Uterine smooth muscle cell (primary cell): ENCODE measurements at places on chromosomes 11 and 22. TPM values are rescaled to one million over a fixed set of nuclear protein-coding genes. Genes with fewer than 3 reads are reported as not detected.

The KRTAP5-3 gene
- not detected in 2 replicates for total RNA-seq

The ZNF214 gene
- total RNA-seq: 5.6 and 7.0 TPM in 2 replicates

The TP53AIP1 gene
- total RNA-seq: not detected in 2 replicates

The INSC gene
- total RNA-seq: 0.12 and 0.77 TPM in 2 replicates

The MTFP1 gene
- total RNA-seq: 7.9 and 15.1 TPM in 2 replicates

The UBQLNL gene
- not detected in 2 replicates for total RNA-seq

The C11orf86 gene
- not detected in 2 replicates for total RNA-seq

The NPTXR gene
- 2.0 and 4.6 TPM in 2 replicates for total RNA-seq

The TRPM5 gene
- not detected in 2 replicates for total RNA-seq

The CEP126 gene
- total RNA-seq: 1.00 and 1.6 TPM in 2 replicates

The HTR3B gene
- not detected in 2 replicates for total RNA-seq

The SLC37A2 gene
- total RNA-seq: 2.1 and 6.5 TPM in 2 replicates

The PRG3 gene
- not detected in 2 replicates for total RNA-seq

The PRAME gene
- 0.25 TPM in 1 of 2 replicates, not detected in the other for total RNA-seq

The JAM3 gene
- total RNA-seq: 77.6 and 86.5 TPM in 2 replicates

The APOL5 gene
- not detected in 2 replicates for total RNA-seq

The UCP2 gene
- 1.9 and 2.8 TPM in 2 replicates for total RNA-seq

The ZPR1 gene
- 49.2 and 65.3 TPM in 2 replicates for total RNA-seq

The ACCS gene
- 8.3 and 11.1 TPM in 2 replicates for total RNA-seq

The DBX1 gene
- total RNA-seq: not detected in 2 replicates

The SPTY2D1 gene
- total RNA-seq: 21.9 and 25.1 TPM in 2 replicates

The RBM4 gene
- 73.6 and 83.8 TPM in 2 replicates for total RNA-seq

The TCN1 gene
- not detected in 2 replicates for total RNA-seq

The TLCD5 gene
- 9.1 and 10.1 TPM in 2 replicates for total RNA-seq

The ROBO3 gene
- 9.1 and 13.4 TPM in 2 replicates for total RNA-seq

The ALKBH8 gene
- 11.4 and 21.4 TPM in 2 replicates for total RNA-seq

The C1QTNF4 gene
- 0.11 and 0.25 TPM in 2 replicates for total RNA-seq

The DDX25 gene
- total RNA-seq: under 0.01 and 0.11 TPM in 2 replicates

The C11orf42 gene
- not detected in 2 replicates for total RNA-seq

The TSGA10IP gene
- 0.11 and 0.37 TPM in 2 replicates for total RNA-seq

The CEND1 gene
- total RNA-seq: 1.00 TPM in 2 replicates

The C11orf16 gene
- not detected in 2 replicates for total RNA-seq

The SESN3 gene
- 7.0 and 10.6 TPM in 2 replicates for total RNA-seq

The ST14 gene
- total RNA-seq: under 0.01 TPM in 1 of 2 replicates, not detected in the other

The CARD16 gene
- 2.8 and 5.2 TPM in 2 replicates for total RNA-seq

The STK33 gene
- total RNA-seq: 2.9 and 4.7 TPM in 2 replicates

The MS4A7 gene
- total RNA-seq: not detected in 2 replicates

The DNAJB13 gene
- not detected in 2 replicates for total RNA-seq

The NPAS4 gene
- total RNA-seq: not detected in 2 replicates

The OR51B5 gene
- 0.12 TPM in 1 of 2 replicates, not detected in the other for total RNA-seq

The IL18BP gene
- 1.9 and 2.0 TPM in 2 replicates for total RNA-seq

The OR8B3 gene
- total RNA-seq: not detected in 2 replicates

The IGF2 gene
- 0.11 and 0.25 TPM in 2 replicates for total RNA-seq
